ENCODE measurements at places on chromosomes 3 and 15.

DNA sequence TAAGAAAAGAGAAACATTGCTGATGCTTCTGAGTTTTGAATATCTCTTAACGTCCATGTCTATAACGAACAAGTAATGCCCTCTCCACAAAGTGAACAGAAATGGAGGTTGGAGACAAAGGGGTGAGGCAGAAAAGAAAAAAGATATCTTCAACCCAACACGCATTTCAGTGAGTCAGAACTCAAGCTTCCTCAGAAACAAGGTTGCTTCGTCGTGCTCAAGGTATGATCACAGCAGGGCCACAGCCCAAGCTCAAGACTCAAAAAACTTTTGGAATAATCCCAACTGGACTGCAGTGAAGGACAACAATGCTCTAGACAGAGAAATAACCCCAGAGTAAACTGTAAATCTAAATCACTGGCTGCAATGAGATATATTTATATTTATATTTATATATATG, 18.9 kb downstream of the WNT5A start:
- no peak for DNase-seq

DNA sequence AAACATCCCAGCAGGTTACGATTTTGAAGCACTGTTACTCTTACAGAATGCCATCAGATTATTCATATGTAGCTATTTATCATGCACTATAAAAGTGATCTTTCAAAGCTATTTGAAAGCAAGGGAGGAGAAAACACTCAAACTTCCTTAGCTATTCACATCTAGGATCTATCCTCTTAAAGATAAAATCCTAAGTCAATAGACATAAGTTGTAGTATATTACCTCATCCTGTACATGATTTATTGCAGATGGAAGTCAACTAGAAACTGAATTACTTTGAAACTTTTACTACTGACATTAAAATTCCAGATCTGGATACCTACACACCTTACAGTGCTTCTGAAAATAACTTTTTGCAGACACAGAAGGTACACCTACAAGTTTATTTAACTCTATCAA, 197.2 kb downstream of the MEIS2 start:
- DNase-seq, result no peak

DNA sequence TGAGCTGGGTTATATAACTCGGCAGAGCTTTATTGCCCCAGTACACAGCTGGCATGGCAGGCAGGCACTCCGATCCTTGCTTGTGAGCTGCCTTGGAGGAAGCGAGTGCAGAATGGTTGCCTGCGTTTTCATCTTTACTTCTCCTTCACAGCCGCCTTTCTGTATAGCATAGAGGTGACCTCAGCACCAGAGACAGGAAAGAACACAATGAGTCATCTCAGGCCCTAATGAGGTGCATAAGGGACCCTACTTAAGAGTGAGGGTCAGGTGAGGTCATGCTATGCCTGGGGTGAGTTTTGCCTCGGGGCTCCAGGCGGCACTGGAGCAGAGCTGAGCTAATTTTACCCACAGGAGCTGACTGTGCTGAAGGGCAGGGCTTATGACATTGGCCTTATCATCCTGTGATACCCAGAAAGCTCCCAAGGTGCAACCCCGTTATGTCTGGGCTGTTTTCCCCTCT, 43.5 kb downstream of the LPP start:
- DNase-seq, result peak; percentile 49

DNA sequence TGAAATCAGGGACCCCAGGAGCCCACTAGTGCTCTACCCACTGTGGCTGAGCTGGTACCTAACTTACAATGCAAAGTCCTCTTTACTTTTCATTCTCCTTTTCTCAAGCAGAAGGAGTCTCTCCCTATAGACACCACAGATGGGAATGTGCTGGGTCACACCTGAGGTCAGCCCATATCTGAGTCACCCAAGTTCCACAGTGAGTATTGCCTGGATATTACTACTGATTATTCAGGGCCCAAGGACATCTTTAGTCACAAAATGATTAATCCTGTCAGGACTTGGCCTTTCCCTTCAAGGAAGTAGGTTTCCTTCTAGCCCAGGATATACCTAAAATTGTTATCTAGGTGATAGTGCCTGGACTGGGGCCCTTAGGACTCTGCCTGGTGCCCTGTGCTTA, 1305.2 kb downstream of the SI start:
- DNase-seq, result no peak

DNA sequence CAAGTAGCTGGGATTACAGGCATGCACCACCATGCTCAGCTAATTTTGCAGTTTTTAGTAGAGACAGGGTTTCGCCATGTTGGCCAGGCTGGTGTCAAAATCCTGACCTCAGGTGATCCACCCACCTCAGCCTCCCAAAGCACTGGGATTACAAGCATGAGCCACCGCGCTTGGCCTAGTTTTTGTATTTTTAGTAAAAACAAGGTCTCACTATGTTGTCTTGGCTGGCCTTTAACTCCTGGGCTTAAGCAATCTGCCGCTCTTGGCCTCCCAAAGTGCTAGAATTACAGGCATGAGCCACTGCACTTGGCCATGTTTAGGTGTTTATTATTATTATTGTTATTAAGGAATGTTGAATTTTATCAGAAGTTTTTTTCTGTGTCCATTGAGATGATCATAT, 14.7 kb downstream of the IL16 start:
- no peak for DNase-seq

DNA sequence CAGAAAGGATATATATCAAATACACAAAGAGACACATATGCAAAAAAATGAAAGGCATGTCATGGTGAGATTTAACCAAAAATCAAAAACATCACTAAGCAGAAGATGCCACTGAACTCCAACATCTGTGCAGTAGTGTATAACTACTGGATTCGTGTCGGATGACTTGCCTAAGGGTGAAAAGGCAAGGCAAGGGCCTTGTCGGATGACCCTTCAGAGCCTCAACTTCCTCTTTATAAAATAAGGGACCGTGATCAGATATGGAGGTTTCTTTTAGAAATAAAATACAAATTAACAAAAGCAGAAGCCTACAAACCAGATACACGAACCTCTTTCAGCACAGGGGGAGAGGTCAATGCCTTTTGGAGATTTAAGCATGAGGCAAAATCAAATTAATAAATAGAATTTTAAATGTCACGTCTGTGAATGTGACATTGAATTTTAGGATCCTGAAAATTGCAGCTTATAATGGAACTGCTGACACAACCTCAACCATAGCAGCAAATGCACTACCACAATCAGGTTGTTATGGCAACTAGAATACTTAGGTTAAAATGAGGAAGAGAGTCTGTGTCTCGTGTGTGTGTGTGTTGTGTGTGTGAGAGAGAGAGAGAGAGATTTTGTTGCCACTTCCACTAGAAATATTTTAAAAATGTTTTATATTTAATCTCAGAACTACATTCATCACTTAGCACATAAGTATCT, 8.3 kb upstream of the CHRM5 start:
- DNase-seq, result no peak

DNA sequence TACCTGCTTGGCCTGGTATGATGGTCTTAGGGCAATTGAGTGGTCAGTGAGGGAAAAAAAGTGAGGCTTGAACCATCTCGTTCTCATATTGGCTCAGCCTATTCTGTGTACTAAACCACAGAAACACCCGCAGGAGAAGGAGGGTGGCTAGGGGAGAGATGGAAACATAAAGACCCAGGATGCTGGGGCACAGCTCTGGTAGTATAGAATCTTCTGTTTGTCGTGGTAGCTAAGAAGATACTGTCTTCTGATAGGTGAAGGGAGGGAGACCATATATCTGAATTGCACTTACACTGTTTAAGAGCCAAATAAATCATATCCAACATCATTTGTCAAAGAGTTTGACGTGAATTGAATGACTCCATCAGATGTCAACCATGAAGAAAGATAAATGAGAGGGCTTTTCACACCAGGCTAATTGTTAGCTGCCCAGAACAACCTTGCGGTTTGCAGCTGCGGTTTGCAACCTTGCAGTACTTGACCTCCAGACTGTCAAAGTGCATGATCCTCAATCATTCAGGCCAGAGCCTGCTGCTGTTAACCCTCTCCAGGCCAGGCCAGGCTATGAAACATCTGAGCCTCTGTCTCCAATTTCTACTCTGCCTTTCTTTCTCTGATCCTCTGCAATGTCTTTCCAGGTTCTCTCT, 40.9 kb upstream of the PIK3R4 start:
- peak; percentile 42 for DNase-seq

DNA sequence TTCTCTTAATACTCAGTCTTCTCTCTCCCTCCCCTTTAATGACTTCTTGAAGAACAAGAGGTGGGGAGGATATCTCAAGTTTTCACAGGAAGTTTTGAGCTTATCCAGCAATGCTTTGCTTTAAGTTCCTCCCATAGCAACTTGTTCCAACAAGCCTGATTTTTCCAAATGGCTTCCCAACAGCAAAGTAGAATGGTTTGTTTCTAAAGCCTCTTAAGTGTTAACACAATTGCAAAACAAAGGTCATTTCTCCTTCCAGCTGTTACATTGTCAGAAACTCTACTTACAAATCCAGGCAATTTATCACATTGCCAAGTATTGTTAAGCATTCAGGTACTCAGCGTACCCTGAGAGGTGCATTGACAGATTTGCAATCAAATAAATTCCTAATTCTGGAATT, 6.8 kb upstream of the ZNF770 start:
- DNase-seq, result no peak

GRCh38 chr3:34258271-34258998, 460.0 kb downstream of the PDCD6IP start:
- DNase-seq, result peak; percentile 70

GRCh38 chr3:195739561-195740111, 18.9 kb downstream of the MUC20 start:
- DNase-seq, result no peak

DNA sequence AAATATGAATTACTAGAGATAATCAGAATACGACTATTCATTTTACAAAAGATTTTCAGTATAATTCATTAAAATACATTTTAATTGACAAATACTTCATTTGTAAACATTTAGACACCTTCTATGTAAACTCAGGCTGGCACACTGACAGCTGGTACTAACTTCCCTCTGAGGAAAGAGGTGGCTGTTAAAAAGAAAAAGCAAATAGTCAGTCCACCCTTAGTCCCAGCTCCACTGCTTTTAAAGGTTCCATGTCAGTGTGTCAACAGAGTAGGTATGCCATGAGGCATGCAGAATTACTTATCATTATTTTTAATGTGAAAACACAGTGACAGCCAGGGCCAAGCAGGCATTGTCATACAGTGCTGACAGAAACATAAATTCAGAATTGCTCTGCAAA, 16.1 kb downstream of the TM6SF1 start:
- no peak for DNase-seq

- DNase-seq, result no peak
Measured at GRCh38 chr15:74983725-74984231, 11.6 kb upstream of the SCAMP5 start.

GRCh38 chr15:69973102-69973714, 124.5 kb downstream of the TLE3 start:
- peak; percentile 81 for DNase-seq

DNA sequence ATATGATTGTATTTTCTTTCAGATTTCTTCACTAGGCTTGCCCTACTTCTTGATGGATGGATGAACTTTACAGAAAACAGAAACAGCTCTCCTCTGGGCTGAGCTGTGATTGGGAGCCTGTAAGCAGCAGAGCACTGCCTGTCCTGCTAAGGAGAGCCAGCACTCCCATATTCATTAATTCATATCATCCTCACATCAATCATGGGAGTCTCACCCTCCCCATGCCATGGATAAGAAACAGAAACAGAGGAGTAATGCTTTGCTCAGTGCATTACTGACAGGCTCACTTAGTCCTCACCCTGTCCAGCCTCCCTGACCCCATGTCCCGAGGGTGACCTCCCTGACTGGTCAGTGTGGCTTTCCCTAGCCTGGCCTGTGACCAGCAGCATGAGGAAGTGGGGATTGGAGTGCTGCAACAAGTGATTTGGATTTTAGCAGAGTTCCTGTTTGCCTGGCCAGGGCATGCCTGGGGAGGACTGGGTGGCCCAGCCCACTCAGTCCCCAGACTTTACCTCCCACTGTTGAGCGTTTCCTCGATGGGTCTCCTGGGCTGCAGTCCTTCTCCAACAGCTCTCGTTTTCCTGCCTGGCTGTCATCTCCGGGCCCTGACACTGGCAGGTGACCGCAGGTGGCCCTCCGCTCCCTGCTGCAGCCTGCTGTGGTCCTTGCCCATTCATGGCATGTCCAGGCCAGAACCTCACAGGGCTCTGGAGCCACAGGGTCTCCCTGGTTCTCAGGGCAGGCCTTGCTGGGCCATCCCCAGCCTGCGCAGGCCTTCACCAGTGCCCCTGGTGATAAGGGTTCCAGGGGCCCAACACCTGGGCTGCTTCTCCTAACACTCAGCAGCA, 1.3 kb upstream of the TMIE start:
- no peak for DNase-seq

- DNase-seq, result peak; percentile 77
Measured at GRCh38 chr3:120622870-120623726, 27.0 kb downstream of the NDUFB4 start.

GRCh38 chr3:146969356-146969755, 364.2 kb upstream of the PLSCR5 start:
- DNase-seq, result no peak

Measured in endodermal cell (in vitro differentiated cells).